Activated CD8-positive, alpha-beta memory T cell treated with anti-CD3 and anti-CD28 coated beads for 1 hour (primary cell): ENCODE measurements at places on chromosomes 5 and 9.

GRCh38 chr5:83895860-83896259, 175.2 kb upstream of the HAPLN1 start:
- DNase-seq: no peak

DNA sequence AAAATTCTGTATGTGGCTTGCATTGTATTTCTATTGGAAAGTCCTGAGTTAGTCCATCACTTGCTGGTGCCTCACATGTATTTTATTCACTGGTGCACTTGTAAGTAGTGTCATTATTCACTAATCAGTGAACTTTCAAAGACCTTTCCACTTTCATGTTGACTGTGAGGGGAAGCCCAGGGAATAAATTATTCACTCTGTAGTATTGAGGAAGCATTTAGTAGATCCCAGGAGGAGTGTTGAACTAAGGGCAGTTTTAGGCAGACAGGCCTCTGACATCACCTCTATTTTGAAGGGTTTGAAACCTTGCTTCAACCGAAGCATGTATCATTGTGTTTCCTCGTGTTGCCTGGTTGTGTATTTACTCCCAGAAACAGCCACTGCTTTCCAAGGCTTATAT, 705.4 kb upstream of the RIOK2 start:
- no peak for DNase-seq

DNA sequence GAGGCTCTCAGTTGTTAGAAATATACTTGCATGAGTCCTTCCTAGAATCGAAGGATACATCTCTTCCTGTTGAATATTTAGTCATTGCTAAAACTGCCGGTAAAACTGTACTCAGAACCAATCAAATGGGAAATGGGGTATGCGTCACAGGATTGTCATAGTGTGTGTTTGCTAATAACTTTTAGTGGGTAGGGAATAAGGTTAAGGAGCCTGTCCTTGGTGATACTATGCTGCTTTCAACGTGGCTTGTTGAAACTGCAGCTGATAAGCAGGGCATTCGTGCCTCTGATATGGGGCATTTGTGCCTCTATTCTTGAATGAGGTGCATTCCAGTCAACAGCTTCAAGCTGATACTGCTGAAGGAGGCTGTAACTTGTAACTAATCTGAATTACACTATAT, 26.6 kb downstream of the HABP4 start:
- no peak for DNase-seq

DNA sequence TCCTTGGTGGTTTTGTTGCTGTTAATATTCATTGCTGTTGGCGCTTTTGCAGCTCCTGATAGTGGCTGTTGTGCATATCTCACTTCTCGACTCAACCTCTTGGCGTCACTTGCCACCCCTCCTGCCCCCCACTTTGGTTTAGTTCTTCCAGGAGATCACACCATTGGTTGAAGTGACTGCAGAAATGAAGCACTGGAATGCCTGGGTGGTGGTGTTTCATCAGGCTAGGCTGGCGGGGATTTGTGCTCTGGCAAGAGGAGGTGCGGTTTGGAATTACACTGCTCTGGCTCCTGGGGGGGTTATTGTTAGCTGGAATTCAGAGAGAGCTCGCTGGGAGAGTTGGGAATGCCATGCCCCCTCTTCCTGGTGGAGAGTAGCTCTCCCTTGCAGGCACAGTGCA, 11.5 kb downstream of the PRRC2B start:
- DNase-seq: no peak

GRCh38 chr5:6251565-6252102, 126.7 kb downstream of the MED10 start:
- DNase-seq: no peak
